ENCODE measurements at places on chromosomes 7 and 10.

DNA sequence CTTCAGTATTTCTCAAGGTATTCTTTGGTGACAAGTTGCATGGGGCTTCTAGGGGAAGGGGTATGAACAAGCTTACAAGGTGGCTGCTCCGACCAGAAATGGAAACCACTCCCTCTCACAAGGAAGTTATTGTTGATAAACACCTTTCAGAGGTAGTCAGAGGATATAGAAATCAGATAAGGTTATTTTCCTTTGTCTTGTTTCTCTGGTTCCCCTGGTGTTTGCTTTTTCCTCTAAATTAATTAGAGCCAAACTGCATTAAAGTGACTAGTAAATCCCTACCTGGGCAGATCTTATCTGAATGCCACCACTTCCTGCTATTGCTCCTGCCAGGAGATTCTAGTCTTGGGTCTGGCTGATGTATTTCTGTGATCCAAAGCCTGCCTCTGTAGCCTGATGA is 725.4 kb downstream of the INHBA start:
- DNase-seq, result no peak

- no peak for DNase-seq
These were observed 116.5 kb upstream of the EEPD1 start for GRCh38 chr7:36036590-36036989.

DNA sequence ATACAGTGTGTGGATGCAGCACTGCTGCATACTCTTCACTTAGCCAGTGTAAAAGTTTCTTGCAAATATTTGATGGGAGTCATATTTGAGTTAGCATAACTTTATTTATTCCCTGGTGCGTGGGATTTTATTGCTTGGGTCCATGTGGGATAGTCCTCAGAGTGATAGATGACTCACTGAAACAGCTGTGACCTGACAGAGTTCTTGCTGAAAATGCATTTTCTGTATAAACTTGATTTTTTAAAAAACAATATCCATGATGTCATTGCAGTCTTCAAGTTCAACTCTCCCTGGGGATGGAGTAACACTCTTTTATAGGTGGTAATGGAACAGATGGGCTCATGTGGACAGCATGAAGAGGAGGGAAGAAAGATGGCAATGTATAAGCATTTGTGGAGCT is 310.0 kb downstream of the PPP1R3A start:
- no peak for DNase-seq

DNA sequence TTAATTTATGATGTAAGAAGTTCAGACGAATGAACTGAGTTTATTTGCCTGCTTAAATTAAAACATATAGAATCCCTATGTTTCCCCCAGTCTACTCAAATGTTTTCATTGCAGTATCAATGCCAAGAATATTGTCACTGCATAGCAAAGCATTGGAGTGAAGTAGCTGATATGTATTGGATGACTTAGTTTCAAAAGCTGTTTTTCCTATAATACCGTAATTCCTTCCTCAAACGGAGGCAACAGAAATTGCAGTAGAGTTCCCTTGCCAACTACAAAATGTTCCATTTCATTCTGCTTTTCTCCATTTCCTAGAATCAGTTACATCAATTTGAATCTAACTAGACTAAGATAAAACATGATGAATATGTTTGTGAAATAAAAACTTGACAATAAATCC is 174.1 kb downstream of the CNTNAP2 start:
- DNase-seq, result no peak

DNA sequence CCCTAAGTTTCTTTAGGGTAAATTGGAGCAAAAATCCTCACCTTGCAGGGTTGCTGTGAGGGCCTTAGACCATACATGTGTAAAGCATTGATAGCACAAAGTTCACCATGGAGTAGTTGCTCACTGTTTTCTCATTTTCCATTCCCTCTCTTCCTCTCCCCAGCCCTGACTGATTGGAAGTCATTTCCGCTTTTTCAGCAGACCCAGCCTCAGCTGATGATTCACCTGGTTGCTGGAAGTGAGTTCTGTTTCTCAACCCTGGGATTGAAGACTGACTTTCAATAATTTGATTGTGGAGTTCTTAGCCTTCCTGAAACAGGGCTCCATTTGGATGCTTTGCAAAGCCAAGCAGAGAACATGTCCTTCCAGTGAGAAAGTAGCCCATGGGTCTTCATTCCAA is 107.0 kb downstream of the PLXNA4 start:
- no peak for DNase-seq

DNA sequence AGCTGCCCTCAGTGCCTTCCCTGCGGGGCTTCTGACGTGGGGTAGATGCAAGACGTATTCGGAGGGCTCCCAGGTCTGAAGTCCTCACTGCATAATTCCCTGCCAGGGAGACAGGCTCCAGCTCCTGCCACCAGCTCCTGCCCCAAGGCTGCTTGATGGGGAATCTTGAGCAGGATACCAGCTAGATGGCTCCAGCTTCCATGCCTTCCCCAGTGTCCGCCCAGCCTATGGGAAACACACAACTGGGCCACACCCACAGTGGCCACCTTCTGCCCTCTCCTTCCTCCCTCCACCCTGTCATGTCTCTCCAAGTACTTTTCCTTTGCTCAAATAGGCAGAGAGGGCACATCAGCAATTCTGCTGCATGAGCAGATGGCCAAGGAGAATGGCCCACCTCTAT is 95.8 kb downstream of the PARP12 start:
- DNase-seq, result no peak

GRCh38 chr10:37857287-37858211 is at the start of gene ZNF248:
TSS of gene ZNF248 (minus strand) at chr10:37857610. CDS start at chr10:37856310, 1,300 bp downstream.
- peak; percentile 96 for DNase-seq

GRCh38 chr10:47364911-47365310 is 16.7 kb downstream of the RBP3 start:
- no peak for DNase-seq

- no peak for DNase-seq
These were observed 63.3 kb downstream of the CALML3 start for GRCh38 chr10:5588080-5588453.

- DNase-seq, result no peak
These were observed 849.8 kb upstream of the SORCS1 start for GRCh38 chr10:108014145-108014901.

- no peak for DNase-seq
These were observed 66.9 kb upstream of the BAIAP2L1 start for GRCh38 chr7:98467570-98468312.

- no peak for DNase-seq
These were observed 324.4 kb upstream of the AOAH start for GRCh38 chr7:37048674-37049073.

DNA sequence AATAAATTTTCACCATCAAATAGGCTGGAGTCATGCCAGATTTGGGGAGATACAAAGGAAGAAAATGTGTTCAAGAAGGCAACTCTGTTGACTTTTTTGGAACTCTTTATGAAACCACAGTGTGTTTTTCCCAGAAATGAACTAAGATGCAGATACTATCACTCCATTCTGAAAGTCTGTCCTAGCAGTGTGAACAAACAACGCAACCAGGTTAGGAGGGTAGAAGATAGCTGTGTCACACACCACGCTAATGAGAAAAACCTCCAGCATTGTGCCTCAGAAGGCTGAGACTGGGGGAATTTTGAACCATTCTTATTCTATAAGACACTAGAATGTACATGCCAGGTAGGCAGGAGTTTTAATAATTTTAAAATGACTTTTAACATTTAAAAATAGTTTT is 15.9 kb upstream of the ATP6V0A4 start:
- no peak for DNase-seq

DNA sequence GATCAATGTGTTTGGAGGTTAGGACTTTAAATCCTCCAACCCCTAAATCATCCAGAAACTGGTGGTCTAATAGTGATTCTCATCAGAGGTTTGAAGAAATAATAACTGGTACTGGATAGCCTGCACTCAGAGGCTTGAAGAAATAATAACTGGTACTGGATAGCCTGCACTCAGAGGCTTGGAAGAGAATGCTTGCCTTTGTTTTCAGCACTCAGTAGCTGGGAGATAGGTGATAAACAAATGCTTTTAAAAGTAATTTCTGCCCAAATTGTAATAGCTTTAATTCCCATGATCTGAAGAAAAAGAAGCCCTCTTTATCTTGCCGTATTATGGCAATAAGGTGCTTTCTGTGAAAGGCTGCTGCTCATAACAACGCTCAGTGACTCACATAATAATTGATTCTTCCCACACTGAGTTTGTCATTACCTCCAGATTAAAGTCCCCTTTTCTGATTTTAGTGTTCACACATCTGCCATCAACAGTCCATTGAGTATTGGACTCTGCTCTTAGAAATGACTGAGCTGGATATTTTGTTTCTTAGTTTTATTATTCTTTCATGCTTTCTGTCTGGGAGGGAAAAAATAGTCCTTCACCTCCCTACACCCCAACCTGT is 112.3 kb upstream of the PHYHIPL start:
- no peak for DNase-seq

DNA sequence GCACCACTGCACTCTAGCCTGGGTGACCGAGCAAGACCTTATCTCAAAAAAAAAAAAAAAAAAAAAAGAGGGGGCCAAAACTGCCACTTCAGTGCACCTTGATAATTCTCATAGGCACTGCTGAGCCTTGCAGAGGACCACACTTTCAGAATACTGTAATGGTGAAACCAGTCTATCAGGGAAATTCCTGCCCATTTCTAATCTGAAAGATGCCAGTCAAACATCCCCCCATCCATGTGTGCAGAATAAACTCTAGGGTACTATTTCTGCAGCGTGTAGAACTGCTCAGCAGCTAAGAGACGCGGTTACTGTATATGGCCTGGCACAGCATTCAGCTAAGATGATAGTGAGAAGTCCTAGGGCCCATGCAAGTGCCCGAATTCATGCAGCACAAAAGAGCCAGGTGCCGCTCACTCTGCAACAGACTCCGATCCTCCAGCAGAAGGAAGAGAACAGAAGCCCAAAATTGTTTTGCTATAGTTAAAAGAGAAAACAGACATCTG is 286.8 kb upstream of the KLF14 start:
- no peak for DNase-seq

DNA sequence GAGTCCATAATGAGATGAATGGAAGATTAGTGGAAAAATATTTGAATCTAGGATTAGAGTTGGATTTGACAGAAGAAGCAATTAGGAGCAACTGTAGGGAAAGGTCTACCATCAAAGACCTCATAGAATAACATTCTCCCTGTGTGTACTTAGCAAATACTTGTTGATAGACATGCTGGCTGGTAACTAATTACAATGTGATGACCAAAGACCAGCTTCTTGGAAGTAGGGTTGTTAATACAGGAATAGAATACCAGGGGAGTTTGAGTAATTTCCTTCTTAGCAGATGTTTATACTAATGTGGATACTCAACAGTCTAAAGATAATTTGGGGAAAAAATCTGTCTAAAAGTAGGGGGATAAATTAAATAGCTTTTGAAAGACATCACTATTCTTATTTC is 357.5 kb upstream of the BMPER start:
- DNase-seq, result peak; percentile 69

DNA sequence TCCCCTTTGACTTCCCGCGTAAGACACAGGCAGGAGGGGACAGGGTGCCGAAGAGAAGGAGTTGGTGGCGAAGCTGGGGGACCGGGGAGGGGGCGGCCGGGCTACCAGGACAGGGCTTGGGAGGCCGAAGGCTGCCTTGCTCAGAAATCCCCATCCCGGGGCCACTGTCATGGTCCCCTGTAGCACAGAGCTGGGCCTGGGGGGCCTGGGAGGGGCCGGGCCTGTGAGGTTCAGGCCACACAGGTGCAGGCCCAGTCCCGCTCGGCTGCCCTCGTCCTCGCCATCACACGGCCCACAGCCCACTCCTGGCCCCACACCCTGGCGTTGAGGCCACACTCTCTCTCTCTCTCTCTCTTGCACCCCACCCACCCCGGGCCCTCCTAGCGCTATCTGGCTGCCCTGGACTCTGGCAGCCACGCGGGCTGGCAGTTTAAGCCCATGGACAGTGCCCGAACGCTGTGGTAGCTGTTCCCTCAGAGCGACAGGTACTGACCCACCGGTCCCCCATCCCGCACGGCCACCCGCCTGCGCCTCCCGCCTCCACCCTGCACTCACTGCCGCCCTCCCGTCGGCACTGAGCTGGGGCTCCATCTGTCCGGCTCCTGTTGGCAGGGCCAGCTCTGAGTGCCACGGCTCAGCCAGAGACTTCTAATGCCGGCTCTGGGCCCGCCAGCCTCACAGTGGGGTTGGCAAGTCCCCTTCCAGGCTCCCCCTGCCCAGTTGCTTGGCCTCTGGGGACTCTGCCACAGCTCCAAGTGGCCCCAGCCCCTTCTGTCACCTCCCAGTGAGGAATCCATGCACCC is 28.0 kb downstream of the TTYH3 start:
- DNase-seq, result no peak

- DNase-seq, result no peak
These were observed 108.8 kb upstream of the GSDME start for GRCh38 chr7:24866004-24866615.

- no peak for DNase-seq
These were observed 78.2 kb downstream of the NT5C2 start for GRCh38 chr10:103114876-103115275.

- no peak for DNase-seq
These were observed 73.5 kb downstream of the CTNNA3 start for GRCh38 chr10:67622511-67622910.

DNA sequence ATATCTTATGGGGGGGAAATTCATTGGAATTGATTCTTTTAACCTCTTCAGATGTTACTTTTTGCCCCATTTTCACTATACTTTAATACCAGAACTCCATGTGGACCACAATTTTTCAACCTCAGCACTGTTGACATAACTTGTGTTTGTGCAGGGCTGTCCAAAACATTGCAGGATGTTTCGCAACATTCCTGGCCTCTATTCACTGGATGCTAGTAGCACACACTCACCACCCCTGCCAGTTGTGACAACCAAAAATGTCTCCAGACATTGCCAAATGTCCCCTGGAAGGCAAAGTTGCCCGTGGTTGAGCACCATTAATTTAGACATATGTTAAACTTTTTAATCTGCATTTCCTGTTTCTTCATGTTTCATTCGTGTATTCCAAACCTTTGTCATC is 234.7 kb downstream of the GFRA1 start:
- peak; percentile 90 for DNase-seq

DNA sequence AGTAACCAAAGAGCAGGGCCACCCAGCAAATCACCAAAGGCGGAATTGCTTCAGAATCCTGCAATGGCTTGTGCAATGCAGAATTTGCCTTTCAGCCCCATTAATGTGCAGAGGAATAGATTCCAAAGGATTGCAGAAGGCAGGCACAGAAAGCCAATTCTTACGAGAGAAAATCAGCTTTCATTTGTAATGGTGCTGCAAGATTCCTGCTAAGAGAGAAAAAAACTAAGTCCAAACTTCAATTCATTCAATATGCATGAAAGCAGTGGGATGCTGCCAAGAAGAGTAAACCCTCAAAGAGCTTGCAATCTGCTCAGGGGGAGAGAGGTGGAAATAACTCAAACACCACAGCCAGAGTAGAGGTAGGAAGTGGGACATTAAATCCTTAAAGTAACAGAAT is 70.4 kb downstream of the ENO4 start:
- no peak for DNase-seq

GRCh38 chr7:158396301-158396905 is 191.2 kb downstream of the PTPRN2 start:
- no peak for DNase-seq

- no peak for DNase-seq
These were observed 259.5 kb upstream of the NPY start for GRCh38 chr7:24024276-24025068.

GRCh38 chr10:64014281-64014680 is 493.1 kb downstream of the REEP3 start:
- no peak for DNase-seq

Measured in AG10803 (cell line).